ENCODE measurements at places on chromosomes 5 and 9. TPM values are rescaled to one million over a fixed set of nuclear protein-coding genes. Genes with fewer than 3 reads are reported as not detected.
A peak's percentile ranks its signal among the peaks of the same experiment; 100 is the strongest.

DNA sequence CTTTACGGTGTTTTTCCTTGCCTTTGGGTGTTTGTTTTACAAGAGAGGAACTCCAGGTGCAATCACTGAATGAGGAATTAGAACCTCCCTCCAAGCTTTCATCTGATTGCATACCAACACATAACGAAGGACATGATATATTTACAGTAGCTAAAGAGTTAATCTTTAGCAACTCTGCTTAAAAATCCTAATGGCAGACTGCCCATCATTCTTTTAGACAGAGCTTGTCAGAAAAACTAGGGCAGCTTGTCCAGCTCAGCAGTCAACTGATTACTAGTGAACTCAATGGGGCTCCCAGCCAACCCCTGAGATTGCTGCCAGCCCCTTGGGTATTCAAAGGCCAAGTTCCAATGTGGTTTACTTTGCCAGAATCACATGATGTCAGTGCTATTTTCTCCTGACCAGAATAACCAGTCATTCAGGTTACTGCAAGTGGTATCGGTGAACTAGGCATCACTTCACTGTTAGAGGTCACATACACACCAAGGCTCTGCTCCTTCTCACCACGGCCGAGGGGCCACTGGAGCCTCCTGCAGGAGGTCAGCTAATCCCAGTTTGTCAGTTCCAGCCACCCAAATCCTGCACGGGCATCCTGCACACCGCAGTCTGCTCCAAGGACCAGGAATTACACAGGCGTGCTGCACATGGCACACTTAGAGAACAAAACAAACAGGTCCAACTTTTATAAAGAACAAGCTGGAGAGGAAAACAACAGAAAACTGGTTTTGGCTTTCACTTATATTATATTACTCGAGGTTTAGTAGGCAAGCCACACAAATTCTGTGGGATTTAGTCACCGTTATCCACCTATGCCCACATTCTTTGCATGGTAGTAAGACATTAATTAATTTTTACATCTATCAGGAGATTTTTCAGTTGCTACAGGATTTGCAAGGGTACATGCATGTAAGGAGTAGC, 62.5 kb downstream of the NFIB start:
- H3K4me3 ChIP-seq: peak overlapping the region; percentile 4
- H3K4me1 ChIP-seq: peaks cover 7% of the 10 kb centered on the region
- no peaks in the 10 kb centered on the region for H3K27me3 ChIP-seq
- H3K36me3 ChIP-seq: no peaks in the 10 kb centered on the region

Gene HCN1
- total RNA-seq: 0.05 TPM

Gene CARTPT
- total RNA-seq: not detected

Gene PLCXD3
- 57.8 TPM for total RNA-seq

GRCh38 chr5:64634997-64635686, 55.2 kb upstream of the SHISAL2B start:
- no peak for DNase-seq
- no peak overlapping the region for H3K4me3 ChIP-seq
- no peak overlapping the region for H3K27ac ChIP-seq
- H3K4me1 ChIP-seq: no peaks in the 10 kb centered on the region
- H3K27me3 ChIP-seq: no peaks in the 10 kb centered on the region

DNA sequence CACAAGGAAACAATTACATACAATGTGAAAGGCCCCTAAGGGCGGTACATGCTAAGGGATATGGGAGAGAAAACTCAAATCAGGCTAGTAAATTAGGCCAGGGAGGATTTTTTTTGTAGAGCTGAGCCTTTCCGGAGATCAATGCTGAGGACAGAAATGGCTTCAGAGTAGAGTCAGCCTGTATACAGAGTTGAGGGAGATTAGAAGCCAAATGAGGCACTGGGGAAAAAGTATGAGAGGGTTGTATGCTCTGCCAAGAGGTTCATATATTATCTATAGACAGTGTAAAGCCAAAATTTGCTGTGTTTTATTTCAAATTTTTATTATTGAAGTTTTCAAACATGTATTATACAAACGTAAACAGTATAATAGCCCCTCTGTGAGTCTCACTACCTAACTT, 103.1 kb downstream of the BNC2 start:
- no peak for DNase-seq
- peaks cover 3% of the 10 kb centered on the region for H3K4me1 ChIP-seq
- no peak overlapping the region for H3K4me3 ChIP-seq
- no peaks in the 10 kb centered on the region for H3K27me3 ChIP-seq
- no peaks in the 10 kb centered on the region for H3K36me3 ChIP-seq

Gene DCTN4
- total RNA-seq: 62.8 TPM

DNA sequence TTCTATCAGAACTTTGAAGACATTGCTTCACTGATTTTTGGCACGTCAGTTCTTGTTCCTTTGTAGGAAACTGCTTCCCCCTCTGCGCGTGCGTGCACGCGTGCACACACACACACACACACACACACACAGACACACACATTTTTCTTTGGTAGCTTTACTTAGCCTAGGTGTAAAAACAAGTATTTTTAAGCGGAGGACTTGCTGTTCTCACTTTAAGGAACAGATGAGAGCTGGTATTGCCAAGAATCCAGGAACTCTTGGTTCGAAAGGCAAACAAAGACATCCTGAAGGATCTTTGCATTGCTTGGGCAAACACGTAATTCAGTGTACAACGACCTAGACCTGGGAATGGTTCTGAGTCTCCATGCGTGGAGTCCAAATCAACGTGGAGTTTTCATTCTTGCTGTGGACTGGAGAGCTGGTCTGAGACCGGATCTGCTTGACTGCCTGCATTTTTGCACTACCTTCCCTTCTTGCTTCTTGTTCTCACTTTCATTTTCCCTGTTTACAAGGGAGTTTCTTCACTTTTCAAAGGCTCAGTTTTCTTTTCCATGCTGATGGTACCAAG, 8.2 kb downstream of the TMEM268 start:
- DNase-seq: peak; percentile 54
- H3K27me3 ChIP-seq: no peaks in the 10 kb centered on the region
- H3K36me3 ChIP-seq: no peaks in the 10 kb centered on the region
- no peak overlapping the region for H3K4me3 ChIP-seq

GRCh38 chr5:90504743-90505142, 24.6 kb downstream of the LYSMD3 start:
- no peaks in the 10 kb centered on the region for H3K36me3 ChIP-seq
- DNase-seq: no peak
- no peaks in the 10 kb centered on the region for H3K27me3 ChIP-seq
- H3K4me1 ChIP-seq: no peaks in the 10 kb centered on the region

DNA sequence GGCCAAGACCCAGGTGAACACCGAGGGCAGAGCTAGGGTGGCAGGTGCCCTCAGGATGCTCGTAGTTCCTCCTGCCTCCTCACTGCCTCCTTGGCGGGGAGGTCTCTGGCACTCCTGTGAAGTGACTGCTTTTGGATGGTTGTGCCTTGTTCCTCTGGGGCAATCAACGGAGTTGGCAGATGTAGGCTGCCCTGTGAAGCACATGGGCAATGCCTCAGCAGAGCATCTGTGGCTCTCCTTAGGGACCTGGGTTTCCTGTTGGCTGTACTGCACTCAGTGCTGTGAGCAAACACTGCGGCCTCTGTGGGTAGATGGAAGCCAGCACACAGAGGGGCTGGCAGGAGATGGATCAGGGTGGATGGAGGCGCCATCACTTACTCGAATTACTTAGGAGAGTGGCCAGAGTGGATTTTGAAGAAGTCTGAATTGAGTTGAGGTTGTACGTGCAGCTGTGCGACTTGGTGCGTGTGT, 71.4 kb upstream of the COL5A1 start:
- no peak overlapping the region for H3K4me3 ChIP-seq
- no peaks in the 10 kb centered on the region for H3K27me3 ChIP-seq
- H3K36me3 ChIP-seq: no peaks in the 10 kb centered on the region
- no peaks in the 10 kb centered on the region for H3K4me1 ChIP-seq

DNA sequence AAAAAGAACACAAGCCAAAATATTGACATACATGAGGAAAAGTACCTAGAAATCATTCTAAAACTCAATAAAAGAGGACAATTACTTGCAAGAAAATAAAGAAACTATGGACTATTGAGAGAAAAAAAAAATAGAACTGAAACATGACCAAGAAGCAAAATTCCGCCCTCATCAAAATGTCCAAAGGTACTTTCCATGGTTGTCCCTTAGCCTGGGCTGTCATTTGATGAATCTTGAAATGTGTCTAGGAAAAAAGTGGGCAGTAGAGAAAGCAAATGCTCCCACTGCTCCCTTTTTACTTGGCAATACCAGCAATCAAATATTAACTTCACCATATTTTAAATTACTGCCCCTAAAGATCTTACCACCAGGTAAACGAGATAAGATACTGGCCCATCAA, 10.8 kb downstream of the NRG2 start:
- H3K27me3 ChIP-seq: no peaks in the 10 kb centered on the region
- no peaks in the 10 kb centered on the region for H3K4me1 ChIP-seq
- H3K27ac ChIP-seq: no peak overlapping the region
- DNase-seq: no peak

DNA sequence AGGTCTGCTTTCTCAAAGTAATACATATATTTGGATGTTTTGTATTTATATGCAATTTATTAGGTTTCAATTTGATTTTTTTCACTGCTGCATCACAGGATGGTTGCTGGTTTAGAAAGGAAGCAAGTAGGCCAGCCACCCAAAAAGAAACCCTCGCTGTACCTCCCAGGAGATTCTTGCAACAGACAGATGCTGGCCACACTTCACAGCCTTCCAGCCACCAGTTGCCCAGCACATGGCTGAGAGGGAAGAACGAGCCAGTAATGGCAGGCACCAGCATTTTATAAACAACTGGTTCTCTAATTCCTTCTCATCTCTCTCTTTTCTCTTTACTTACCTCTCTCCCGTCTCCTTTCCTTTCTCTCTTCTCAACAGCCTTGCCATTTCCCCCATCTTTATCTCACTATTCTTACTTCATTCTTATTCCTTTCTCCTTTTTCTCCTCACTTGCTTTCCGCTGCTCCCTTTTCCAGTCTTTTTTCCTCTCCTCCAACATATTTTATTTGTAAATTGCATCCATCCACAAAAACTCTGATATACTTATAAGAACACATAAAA, 38.9 kb downstream of the EFNA5 start:
- no peaks in the 10 kb centered on the region for H3K27me3 ChIP-seq
- no peak overlapping the region for H3K27ac ChIP-seq
- DNase-seq: no peak
- H3K36me3 ChIP-seq: no peaks in the 10 kb centered on the region
- H3K4me3 ChIP-seq: no peak overlapping the region

GRCh38 chr5:13558408-13558807, 386.1 kb downstream of the DNAH5 start:
- no peak for DNase-seq
- H3K36me3 ChIP-seq: no peaks in the 10 kb centered on the region
- H3K4me3 ChIP-seq: no peak overlapping the region
- H3K4me1 ChIP-seq: no peaks in the 10 kb centered on the region

DNA sequence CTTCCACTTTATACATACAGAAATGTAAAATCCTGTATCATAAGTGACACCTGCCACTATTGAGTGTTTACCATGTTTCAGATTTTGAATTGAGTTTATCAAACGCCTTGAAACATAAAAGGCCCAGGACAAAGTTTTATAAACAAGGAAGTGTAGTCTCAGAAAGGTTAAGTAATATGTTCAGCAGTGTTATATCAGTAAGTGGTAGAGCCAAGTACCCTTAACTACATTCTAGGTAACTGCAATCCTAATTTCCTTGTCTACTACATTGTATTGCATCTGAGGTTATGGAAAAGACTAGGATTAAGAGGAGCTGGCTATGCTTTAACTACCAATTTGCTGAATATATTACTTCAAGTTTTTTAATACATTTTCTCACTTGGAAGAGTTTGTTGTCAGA, 641.6 kb downstream of the LRRC70 start:
- no peak overlapping the region for H3K4me3 ChIP-seq
- H3K4me1 ChIP-seq: no peaks in the 10 kb centered on the region
- no peak for DNase-seq
- no peaks in the 10 kb centered on the region for H3K36me3 ChIP-seq
- no peak overlapping the region for H3K27ac ChIP-seq

- no peak overlapping the region for H3K4me3 ChIP-seq
- no peaks in the 10 kb centered on the region for H3K36me3 ChIP-seq
- H3K27me3 ChIP-seq: no peaks in the 10 kb centered on the region
- peaks cover 4% of the 10 kb centered on the region for H3K4me1 ChIP-seq
- H3K27ac ChIP-seq: no peak overlapping the region
- DNase-seq: no peak
These were observed 175.9 kb downstream of the ERCC6L2 start for GRCh38 chr9:96051423-96051822.

DNA sequence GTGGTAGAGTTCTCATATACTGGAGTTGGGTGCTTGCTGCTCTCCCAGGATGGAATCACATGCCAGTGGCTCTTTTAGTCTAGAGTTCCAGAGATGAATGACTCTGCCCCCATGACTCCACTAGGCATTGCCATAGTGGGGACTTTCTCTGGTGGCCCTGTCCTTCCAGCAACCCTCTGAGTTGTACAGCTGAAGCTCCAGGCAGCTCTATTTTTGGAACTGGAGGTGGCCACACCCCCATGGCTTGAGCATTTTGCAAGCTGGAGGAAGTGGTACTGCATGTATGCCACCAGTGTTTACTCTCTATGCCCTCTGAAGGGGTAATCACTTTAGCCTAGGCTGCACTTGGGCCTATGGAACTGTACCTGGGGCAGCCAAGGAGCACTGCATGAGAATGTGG, 112.6 kb downstream of the RANBP17 start:
- no peak for DNase-seq
- H3K4me1 ChIP-seq: no peaks in the 10 kb centered on the region
- no peak overlapping the region for H3K27ac ChIP-seq
- no peak overlapping the region for H3K4me3 ChIP-seq

DNA sequence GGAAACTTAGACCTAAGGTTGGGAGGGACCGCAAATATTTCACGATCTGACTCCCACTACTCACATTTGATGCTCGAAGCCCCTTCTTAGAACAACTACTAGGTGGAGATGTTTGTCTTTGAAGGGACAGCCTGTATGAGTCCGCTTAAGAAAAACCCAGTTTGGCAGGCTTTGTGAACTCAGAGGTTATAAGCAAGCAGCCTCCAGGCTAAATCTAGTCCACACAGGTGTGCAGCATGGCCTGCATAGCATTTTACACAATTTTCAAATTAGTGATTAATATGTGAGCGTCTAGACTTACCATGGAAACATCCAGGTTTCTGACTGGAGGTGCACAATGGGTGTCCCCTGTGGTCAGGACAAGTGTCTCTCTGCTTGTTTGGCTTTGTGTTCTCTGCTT, 127.1 kb downstream of the KIF4B start:
- H3K27ac ChIP-seq: no peak overlapping the region
- no peaks in the 10 kb centered on the region for H3K36me3 ChIP-seq
- no peak for DNase-seq
- H3K4me1 ChIP-seq: no peaks in the 10 kb centered on the region

DNA sequence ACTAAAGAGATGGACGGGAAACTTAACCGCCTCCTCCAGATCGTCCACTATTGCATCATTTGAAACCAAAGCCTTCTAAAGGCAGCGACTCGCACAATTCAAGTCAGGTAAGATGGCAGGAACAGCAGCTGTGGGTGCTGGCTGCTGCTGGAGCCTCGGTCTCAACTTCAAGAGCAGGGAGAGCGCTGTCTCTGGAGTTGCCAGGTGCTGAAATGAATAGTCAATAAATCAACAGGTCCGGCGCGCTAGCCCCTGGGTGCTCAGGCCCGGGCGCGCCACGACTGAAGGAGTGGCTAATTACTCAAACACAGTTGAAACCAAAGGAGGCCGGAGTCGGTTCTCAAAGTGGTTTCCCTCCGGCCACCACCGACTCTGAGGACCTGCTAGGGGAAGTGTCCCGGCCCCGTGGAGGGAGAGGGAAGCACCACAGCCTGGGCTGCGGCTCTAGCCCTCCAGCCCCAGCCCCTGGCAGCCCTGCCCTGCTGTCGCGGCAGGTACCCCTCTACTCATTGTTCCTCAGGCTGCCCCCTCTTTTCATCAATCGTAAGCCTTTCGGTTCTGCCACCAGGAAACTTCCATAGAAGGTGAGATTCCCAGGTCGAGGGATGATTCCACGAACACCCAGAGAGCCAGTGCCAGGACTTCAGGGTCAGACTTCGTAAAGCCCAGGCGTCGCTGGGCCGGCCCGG, 804 bp downstream of the TTC39B start:
- no peaks in the 10 kb centered on the region for H3K4me1 ChIP-seq
- H3K27ac ChIP-seq: peak overlapping the region; percentile 90
- peak overlapping the region; percentile 84 for H3K4me3 ChIP-seq
- H3K27me3 ChIP-seq: no peaks in the 10 kb centered on the region

Data from ovary (tissue), 10 donors.